ENCODE measurements at places on chromosomes 13 and 19.

- DNase-seq = no peak
These were observed 72.7 kb downstream of the ZNF254 start for GRCh38 chr19:24159707-24160106.

GRCh38 chr19:33177417-33177979 is 16.6 kb upstream of the LRP3 start:
- DNase-seq = peak; percentile 74

GRCh38 chr19:45443462-45444317 is 20.0 kb upstream of the ERCC1 start:
- no peak for DNase-seq

- DNase-seq = no peak
These were observed 729.0 kb downstream of the PCDH9 start for GRCh38 chr13:66501181-66501580.

DNA sequence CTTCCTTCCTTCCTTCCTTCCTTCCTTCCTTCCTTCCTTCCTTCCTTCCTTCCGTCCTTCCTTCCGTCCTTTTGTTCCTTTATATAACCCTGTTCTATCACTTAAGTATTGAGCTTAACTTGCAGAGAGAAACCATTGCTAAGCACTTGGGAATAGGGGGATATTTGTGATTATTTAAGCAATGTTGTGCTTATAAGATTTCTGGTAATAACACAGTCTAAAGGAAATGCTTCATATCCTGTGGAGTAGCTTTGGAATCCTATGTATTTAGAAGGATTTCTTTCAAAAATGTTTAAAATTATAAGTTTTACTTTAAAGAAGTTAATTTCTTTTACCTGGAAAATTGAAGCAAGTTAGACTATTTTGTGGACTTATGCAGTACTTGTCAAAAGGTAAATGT is 209.8 kb downstream of the PCCA start:
- DNase-seq = no peak

- no peak for DNase-seq
These were observed 1.5 kb downstream of the HS6ST3 start for GRCh38 chr13:96091164-96092117.

- DNase-seq = no peak
These were observed 56.2 kb downstream of the DHRS12 start for GRCh38 chr13:51747438-51748434.

- peak; percentile 42 for DNase-seq
These were observed at the start of gene ZNF155 for GRCh38 chr19:43983912-43984686. Gene ZNF155, plus strand, starts transcription at chr19:43984188. Its CDS starts 4,356 bp downstream, at chr19:43988544.

DNA sequence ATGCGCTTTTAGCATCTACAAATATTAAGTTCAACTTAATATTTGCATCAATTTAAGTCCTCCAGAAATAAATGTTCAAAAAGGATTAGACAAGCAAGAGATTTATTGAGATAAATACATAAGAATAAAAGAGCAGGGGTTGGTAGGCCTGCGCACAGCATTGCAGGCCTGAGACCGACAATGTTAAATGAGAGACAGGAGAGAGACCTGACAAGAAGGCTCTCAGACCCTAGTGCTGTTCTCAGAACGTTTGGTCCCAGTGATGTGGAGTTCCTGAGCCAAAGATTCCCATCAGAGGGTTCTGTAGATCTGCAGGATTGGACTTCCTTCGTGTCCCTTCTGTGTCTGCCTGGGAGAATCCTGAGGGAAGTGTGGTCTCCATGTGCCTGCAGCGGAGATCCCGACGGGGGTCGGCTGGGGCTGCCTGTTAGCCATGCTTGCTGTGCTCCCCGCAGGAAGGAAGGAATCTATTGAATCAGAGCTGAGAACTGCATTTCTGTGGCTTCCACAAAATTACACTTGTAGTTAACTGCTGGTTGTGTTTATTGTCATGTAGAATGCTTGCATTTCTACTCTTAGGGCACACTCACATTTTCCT is 369.9 kb upstream of the SLC10A2 start:
- no peak for DNase-seq

DNA sequence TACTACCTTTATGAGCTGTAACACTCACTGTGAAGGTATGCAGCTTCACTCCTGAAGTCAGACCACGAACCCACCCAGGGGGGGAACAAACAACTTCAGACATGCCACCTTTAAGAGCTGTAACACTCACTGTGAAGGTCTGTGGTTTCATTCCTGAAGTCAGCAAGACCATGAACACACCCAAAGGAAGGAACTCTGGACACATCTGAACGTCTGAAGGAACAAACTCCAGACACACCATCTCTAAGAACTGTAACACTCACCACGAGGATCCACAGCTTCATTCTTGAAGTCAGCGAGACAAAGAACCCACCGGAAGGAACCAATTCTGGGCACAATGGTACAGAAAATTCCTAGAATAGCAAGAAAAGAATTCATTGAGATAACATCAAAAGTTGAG is 1796.5 kb upstream of the MIR17HG start:
- no peak for DNase-seq

GRCh38 chr19:41886761-41887710 is 4.1 kb downstream of the ARHGEF1 start:
- peak; percentile 52 for DNase-seq

GRCh38 chr19:53808710-53809125 is 15.4 kb downstream of the NLRP12 start:
- DNase-seq = no peak

GRCh38 chr13:112210371-112210770 is 143.4 kb downstream of the SOX1 start:
- no peak for DNase-seq

DNA sequence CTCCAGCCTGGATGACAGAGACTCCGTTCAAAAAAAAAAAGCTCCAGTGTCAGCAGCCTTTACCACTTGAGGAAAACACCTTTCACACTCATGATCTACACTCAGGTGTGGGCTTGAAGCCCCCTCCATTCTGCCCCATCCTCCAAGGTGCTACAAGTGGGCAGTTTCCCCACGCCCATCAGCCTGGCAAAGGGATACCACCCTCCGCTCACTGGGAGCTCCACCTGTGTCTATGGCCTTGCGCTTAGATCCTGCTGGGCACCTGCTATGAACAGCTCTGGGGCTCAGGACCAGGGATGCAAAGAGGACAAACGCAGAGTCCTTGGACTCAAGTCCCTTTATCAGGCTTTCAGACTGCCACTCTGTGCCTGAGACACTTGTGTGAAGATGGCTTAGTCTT is 127.8 kb downstream of the CRYL1 start:
- DNase-seq = no peak

DNA sequence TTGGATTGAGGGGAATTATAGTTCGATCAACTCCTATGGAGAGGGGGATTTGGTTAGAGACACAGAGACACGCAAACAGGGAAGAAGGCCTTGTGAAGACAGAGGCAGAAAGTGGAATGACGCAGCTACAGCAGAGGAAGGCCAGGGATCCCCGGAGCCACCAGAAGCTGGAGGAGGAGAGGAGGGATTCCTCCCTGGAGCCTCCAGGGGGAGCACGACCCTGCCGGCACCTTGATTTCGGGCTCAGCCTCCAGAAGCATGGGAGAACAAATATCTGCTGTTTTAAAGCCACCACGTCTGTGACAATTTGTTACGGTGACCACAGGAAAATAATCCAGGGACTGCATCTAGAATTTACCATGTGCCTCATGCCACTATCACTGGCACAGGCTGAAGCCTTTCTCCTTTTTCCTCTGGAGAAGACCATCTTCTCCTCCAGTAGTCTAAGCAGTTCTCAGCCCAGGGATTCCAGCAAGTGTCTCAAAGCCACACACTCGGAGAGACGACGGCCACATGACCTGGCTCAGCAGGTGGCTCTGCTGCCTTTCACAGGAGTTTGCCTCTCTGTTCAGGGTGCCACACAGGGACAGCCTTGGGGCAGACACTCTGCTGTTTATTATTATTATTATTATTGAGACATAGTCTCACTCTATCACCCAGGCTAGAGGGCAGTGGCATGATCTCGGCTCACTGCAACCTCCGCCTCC is 39.9 kb upstream of the CCNE1 start:
- DNase-seq = no peak

DNA sequence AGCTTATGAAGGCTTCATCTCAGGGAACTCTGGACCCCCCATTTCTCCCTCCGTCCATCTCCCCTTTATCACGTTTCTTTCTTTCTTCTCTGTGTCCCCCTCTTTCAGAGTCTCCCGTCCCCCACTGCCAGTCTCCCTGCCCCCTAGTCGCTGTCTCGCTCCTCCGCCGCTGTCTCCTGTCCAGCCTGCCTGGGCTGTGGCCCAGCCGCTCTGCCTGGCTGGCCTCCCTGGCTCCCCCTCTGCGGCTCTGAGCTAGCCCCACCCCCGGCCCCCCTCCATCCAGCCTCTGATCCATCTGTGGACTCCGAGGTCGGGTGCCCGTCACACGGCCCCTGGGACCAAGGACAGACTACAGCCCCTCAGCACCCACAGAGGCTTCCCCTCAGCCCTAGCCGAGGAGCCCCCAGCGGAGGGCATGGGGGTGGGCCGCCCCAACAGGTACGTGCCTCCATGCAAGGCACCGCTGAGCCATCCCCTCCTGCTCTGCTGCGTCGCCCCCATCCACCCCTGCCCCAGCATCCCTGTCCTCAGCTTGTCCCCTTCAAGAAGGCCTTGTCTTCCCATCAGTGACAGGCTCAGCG is 1.1 kb upstream of the KCNJ14 start:
- no peak for DNase-seq

GRCh38 chr13:52161181-52161646 is 1.8 kb upstream of the NEK3 start:
- DNase-seq = no peak

GRCh38 chr13:32246468-32246867 is 68.7 kb downstream of the ZAR1L start:
- DNase-seq = no peak

DNA sequence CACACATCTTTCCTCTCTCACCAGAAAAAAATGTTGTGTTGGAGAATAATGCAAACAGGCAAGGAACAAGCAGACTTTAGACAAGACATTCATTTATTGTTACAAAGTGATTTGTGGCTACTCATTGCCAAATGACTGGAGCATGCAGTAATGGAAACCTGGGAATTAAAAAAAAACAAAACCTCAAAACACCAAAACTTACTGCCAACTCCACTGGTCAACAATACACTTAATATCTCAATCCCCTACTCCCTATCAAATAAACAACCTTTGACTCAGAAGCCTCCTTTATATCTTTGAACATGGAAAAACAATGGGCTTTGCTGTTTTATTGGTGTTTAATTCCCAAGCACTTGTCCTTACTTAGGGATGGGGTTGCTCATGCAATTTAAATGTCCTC is 112.8 kb downstream of the POSTN start:
- no peak for DNase-seq

DNA sequence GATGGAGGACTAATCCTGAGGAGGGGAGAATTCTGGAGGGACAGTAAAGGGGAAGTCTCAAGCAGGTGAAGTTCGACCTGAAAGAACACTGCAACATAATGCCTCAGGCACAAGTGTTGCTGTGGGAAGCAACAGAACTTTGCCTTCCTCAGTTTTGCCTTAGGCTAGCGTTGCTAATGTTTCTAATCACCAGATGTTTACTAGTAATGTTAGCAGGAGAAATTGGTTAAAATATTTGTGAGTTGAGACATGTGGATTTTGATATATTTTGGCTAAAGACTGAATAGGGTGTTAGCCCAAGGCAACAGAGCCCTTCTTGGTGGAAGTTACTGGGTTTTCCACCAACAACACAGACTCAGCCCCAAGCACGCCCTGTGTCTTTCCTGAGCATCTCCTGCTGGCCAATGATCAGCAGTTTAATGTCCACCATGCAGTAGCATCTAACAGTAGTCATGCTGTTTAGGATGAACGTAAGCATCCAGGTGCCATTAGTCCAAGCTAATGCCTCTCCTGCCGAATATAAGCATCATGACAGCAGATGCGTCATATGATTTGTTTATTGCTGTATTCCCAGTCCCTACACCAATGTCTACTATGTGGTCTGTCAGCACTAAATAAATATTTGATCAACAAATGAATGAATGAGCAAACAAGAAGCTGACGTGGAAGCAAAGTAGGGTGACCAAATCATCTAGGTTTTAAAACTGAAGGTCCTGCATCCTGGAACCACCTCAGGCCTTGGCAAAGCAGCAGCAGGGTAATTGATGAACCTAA is 511.9 kb upstream of the HTR2A start:
- no peak for DNase-seq
